ENCODE measurements at places on chromosomes 5 and 9. TPM values are rescaled to one million over a fixed set of nuclear protein-coding genes. Genes with fewer than 3 reads are reported as not detected.

Gene OCLN
- total RNA-seq, result 0.68 TPM

Gene LRRC8A
- 27.3 TPM for total RNA-seq

Gene RAD1
- total RNA-seq, result 41.3 TPM

Gene HSD17B4
- total RNA-seq, result 59.1 TPM

Gene IFNA21
- total RNA-seq, result not detected

Gene ENG
- total RNA-seq, result 19.3 TPM

Gene GLDC
- 3.8 TPM for total RNA-seq

Gene TRUB2
- total RNA-seq, result 48.8 TPM

Gene C5orf52
- not detected for total RNA-seq

- no peaks in the 10 kb centered on the region for H3K36me3 ChIP-seq
- H3K4me1 ChIP-seq, result no peaks in the 10 kb centered on the region
- no peak overlapping the region for H3K4me3 ChIP-seq
- no peaks in the 10 kb centered on the region for H3K27me3 ChIP-seq
- no peak overlapping the region for H3K27ac ChIP-seq
Measured at GRCh38 chr5:173435447-173435846, 107.2 kb upstream of the STC2 start.

DNA sequence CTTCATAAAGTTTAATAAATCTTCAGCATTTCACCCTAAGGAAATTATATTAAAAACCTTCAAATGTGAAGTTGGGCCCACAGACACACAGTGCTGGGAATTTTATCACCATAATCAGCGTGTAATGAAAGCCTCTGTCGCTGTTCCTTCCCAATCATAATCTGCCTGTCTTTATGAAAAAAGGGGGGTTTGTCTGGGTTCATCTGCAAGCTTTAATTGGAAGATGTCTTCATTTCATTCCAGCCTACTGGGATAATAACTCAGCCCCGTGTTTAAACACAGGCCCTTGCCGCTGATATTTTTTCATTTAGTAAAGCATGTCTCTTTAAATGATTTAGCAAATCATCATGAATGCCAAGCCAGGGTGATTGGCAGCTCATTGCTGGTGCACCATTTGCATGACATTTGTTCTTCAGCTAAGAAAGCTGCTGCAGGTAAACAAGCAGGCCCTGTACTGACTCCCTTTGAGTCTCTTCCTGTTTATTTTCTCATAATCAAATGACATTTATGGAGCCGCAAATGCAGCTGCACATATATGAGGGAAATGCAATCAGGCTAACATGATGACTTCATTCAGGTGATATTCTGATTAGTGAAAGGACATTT, 362.9 kb upstream of the TLE4 start:
- no peaks in the 10 kb centered on the region for H3K27me3 ChIP-seq
- no peak for DNase-seq
- H3K27ac ChIP-seq, result no peak overlapping the region
- no peaks in the 10 kb centered on the region for H3K4me1 ChIP-seq

- DNase-seq, result no peak
- no peaks in the 10 kb centered on the region for H3K36me3 ChIP-seq
- H3K27me3 ChIP-seq, result peaks cover 11% of the 10 kb centered on the region
- H3K4me3 ChIP-seq, result no peak overlapping the region
- no peak overlapping the region for H3K27ac ChIP-seq
- H3K4me1 ChIP-seq, result no peaks in the 10 kb centered on the region
Measured at GRCh38 chr5:83724001-83724400, 3.3 kb upstream of the HAPLN1 start.

GRCh38 chr5:140828362-140828737, 590 bp downstream of the PCDHA6 start:
- H3K4me1 ChIP-seq, result no peaks in the 10 kb centered on the region
- H3K27ac ChIP-seq, result no peak overlapping the region
- H3K4me3 ChIP-seq, result no peak overlapping the region
- no peaks in the 10 kb centered on the region for H3K36me3 ChIP-seq

GRCh38 chr9:69325409-69326212, 596 bp downstream of the ENTREP1 start:
- H3K36me3 ChIP-seq, result no peaks in the 10 kb centered on the region
- no peak for DNase-seq
- H3K27me3 ChIP-seq, result no peaks in the 10 kb centered on the region
- no peaks in the 10 kb centered on the region for H3K4me1 ChIP-seq
- no peak overlapping the region for H3K4me3 ChIP-seq
- H3K27ac ChIP-seq, result no peak overlapping the region

DNA sequence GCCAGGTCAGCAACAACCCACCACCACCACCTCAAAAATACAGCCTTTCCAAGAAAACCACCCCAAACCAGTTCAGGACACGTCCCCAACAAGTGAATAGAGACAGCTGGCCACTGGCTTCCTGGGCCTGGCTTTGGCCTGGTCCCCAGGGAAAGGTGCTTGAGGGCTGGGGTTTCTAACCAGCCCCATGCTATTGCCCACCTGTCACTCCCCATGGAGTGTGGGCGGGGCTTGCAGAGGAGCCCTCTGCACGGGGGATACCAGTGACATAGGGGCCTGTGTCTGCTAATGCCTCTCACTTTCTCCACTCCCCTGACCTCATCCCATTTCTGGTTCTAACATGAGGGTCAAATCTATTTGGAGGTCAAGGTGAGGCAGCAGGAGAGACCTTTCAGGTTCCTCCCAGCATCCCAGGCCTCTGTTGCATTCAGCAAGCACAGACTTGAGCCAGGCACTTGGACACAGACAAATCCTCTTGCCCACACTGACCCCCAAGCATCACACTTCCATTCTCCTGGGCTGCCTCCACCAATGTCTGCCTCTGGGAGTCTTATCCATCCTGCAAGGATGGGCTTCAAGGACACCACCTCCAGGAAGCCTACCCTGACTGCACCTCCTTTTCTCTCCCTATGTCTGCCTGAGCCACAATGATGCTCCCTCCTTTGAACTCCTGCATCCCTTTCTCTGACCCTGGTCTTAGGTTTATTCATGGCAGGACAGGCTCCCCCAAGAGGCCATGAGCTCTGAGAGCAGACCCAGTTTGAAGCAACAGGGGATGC, 16.1 kb upstream of the TTLL11 start:
- no peaks in the 10 kb centered on the region for H3K27me3 ChIP-seq
- H3K36me3 ChIP-seq, result no peaks in the 10 kb centered on the region
- H3K4me1 ChIP-seq, result no peaks in the 10 kb centered on the region
- DNase-seq, result no peak

DNA sequence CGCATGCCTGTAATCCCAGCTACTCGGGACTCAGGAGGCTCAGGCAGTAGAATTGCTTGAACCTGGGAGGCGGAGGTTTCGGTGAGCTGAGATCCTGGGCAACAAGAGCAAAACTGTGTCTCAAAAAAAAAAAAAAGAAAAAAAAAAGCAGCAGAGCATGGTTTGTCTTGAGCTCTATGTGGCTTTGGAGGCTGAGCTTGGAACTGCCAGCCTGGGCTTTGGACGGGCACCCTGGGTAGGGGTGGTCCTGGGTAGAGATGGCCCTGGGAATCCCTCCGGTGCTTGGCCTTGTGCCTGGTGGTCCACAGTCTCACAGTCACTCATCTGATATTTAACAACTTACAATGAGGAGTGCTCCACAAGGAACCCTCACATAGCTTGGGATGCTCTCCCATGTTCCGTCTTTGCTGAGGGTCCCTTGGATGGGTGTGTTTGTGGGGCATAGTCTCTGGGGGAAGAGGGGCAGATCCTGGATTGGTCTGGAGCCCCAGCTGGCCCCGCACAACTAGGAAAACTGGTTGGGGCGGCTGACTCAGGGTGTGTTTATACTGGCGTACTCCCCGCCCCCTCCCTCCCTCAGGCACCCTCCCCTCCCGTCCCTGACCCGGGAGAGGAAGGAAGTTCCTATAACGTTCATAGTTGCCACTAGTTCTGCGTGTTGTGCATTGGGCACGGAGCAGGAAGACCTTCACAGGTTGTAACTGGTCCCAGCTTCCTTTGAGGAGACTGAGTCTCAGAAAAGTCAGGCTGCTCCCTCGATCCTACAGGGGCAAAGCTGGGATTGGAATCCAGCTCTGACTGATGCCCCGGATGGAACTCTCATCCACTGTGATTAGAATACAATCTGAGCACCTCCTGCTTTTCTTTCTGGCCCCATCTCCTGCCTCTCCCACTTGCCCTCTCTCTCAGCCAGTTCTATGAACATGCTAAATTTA, 11.2 kb downstream of the IER5L start:
- peaks cover 11% of the 10 kb centered on the region for H3K4me1 ChIP-seq
- H3K27me3 ChIP-seq, result no peaks in the 10 kb centered on the region
- H3K27ac ChIP-seq, result peak overlapping the region; percentile 35
- DNase-seq, result no peak

- H3K27me3 ChIP-seq, result no peaks in the 10 kb centered on the region
- H3K36me3 ChIP-seq, result no peaks in the 10 kb centered on the region
- no peak for DNase-seq
- no peaks in the 10 kb centered on the region for H3K4me1 ChIP-seq
- no peak overlapping the region for H3K4me3 ChIP-seq
Measured at GRCh38 chr9:94676446-94677131, 37.3 kb upstream of the FBP1 start.

DNA sequence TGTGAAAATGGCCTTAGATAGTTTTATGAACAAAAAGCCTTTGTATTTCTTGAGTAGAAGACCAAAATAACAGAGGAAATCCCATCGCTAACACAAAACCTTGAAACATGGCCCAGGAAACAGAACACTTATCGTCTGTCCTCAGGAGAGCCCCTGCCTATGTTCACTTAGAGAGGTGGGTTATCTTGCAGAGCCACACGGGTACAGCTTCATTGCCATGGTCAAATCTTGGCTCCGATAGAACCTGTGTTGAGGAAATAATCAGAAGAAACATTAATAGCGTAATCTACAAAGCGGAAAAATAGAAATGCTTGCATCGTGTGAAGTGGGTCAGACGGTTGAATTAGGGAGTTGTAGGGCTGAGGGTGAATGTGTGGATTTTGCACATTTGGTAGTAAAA, 216.1 kb downstream of the MAST4 start:
- no peaks in the 10 kb centered on the region for H3K27me3 ChIP-seq
- H3K4me3 ChIP-seq, result no peak overlapping the region
- no peaks in the 10 kb centered on the region for H3K36me3 ChIP-seq
- H3K27ac ChIP-seq, result no peak overlapping the region

GRCh38 chr5:171855798-171856763, 70.5 kb downstream of the SMIM23 start:
- H3K36me3 ChIP-seq, result no peaks in the 10 kb centered on the region
- H3K27me3 ChIP-seq, result no peaks in the 10 kb centered on the region
- no peak overlapping the region for H3K4me3 ChIP-seq
- no peak for DNase-seq
- no peaks in the 10 kb centered on the region for H3K4me1 ChIP-seq

DNA sequence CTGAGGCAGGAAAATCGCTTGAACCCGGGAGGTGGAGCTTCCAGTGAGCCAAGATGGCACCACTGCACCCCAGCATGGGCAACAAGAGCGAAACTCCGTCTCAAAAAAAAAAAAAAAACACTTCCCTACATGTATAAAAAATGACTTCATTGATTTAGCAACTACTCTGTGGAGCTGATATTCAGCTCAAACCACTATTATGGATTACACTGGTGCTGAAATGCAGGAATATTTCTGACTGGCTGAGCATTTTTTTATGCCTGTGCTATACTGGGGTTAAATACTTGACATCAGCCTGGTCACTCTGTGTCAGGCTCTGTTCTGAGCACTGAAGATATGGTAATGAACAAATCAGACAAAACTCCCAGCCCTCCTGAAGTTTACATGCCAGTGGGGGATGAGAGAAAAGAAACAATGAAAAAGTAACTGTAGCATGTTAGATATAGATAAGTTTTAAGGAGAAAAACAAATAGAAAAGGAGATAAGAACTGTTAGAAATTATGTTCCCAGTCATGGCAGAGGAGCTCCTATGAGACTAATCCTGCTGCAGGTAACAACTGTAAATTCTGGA, 22.6 kb upstream of the TTC39B start:
- DNase-seq, result no peak
- no peaks in the 10 kb centered on the region for H3K36me3 ChIP-seq
- no peak overlapping the region for H3K27ac ChIP-seq
- H3K4me3 ChIP-seq, result no peak overlapping the region
- no peaks in the 10 kb centered on the region for H3K27me3 ChIP-seq

DNA sequence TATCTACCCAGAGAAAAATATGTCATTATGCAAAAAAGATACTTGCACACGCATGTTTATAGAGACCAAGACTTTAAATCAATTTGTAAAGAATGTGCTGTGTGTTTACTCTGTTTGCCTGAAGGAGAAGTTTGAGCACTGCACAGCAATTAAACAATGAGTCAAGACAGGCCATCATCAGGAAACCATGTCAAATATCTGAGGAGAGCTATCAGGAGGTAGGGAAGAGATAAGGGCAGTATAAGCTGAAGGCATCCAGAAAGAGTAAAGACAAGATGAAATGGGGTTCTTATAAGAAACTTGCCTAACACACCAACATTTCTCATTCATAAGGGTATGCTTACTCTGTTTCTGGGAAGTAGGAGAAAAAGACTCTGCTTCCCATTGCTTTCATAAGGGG, 405.8 kb upstream of the PTGER4 start:
- no peak overlapping the region for H3K27ac ChIP-seq
- H3K4me3 ChIP-seq, result no peak overlapping the region

DNA sequence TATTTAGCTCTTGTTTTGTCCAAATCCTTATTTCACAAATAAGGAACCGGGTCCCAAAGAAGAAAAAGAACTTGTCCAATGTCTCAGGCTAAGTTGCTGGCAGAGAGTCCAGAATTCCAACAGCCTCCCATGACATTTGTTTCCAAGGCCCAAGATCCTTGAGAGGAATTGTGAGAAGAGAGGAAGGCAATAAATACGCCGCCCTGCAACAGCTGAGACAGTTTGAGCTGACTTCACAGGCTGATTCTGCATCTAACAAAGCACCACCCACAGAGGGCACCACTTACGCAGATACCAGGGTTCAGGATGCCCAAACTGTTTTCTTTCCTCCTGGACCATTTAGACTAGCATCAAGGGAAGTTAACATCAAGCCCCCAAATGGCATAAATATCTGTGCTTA, 211.3 kb downstream of the FAM114A2 start:
- DNase-seq, result no peak
- H3K27me3 ChIP-seq, result no peaks in the 10 kb centered on the region
- no peak overlapping the region for H3K27ac ChIP-seq
- no peaks in the 10 kb centered on the region for H3K4me1 ChIP-seq
- no peak overlapping the region for H3K4me3 ChIP-seq

DNA sequence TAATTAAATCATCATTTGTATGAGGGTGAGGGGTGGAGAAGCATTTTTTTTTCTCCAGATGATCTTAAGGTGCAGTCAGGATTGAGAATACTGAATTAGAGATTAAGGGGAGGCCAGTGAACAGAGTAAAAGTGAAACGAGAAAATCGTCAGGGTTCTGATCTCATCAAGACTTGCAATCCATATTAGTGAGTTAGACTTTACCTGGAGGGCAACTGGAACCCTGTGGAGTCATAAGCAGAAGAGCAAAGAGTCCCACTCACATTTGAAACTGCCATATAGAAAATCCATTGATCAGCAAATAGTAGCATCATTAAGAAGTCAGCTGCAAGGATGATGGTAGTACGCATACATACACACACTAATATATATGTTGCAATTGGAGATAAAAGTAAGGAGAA, 466.2 kb upstream of the PAPPA start:
- H3K36me3 ChIP-seq, result no peaks in the 10 kb centered on the region
- no peak overlapping the region for H3K27ac ChIP-seq
- H3K27me3 ChIP-seq, result no peaks in the 10 kb centered on the region
